ENCODE measurements at places on chromosomes 5 and 9.

- DNase-seq, result peak; percentile 86
Measured at GRCh38 chr5:89313804-89314588, 431.0 kb upstream of the MEF2C start.

DNA sequence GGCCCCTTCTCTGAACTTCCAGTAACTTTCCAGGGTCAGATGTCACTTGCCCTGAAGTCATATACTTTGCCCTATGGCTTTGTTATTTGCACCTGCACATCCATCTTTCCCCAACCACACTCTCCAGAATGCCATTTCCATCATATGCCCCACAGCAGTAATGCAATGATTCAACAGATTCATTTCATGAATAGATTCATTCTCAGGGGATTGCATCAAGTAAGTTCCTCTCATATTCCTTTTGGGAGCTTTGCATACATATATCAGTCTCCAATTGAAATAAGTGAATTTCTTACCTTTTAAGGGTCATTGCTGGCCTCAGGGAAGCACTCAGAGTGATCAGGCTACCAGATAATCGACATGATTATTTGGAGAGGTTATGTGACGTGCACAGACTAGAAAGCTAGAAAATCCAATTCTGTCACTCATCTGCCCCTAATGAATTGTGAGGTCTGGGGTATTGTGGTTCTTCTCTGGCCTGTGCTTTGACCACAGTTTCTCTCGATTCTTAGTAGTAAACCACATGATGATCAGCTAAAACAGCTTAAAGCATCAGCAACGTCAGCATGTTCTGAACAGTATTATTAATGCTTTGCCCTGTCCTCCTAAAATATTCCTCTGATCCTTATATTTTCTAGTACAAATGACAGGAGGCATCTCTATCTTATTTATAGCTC lies 179.9 kb downstream of the ATPSCKMT start:
- DNase-seq, result no peak

GRCh38 chr5:55694152-55694830 lies 17.8 kb downstream of the SLC38A9 start:
- DNase-seq, result peak; percentile 37

DNA sequence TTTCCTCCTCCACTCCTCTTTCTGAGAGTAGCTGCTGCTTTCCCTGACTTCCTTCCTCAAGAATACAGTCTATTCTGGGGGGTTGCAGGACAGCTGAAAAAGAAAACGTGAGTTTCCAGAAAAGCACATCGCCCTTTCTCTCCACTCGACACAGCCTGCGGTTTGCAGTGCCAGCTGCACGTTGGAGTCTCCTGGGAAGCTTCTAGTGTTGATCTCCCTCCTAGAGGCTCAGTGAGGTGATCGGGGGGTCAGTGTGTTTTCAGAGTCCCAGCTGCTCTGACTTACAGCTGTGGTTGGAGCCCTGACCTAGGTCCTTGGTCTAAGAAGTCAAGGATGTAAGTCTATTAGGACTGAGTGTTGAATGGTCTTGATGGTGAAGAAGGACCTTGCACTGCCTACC lies 25.0 kb upstream of the SUSD3 start:
- no peak for DNase-seq

DNA sequence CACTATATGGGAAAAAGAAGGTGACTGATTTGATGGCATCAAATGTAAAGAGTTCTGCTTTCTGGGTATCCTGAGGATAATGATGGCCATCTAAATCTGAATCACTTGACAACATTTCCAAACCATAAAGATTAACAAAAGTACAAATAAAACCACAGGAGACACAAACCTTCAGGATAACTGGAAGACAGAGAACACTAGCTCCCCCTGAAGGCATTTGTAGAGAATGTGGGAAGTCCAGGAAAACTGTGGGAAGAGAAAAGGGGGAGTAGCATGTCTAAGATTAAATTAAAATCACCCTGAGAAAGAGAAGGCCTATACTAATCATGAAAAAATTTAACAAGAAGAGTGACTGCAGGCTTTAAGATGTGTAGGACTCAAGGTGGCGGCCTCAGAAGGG lies 116.2 kb downstream of the PRELID2 start:
- peak; percentile 20 for DNase-seq

- DNase-seq, result no peak
Measured at GRCh38 chr5:14801792-14802191, 69.8 kb downstream of the ANKH start.

DNA sequence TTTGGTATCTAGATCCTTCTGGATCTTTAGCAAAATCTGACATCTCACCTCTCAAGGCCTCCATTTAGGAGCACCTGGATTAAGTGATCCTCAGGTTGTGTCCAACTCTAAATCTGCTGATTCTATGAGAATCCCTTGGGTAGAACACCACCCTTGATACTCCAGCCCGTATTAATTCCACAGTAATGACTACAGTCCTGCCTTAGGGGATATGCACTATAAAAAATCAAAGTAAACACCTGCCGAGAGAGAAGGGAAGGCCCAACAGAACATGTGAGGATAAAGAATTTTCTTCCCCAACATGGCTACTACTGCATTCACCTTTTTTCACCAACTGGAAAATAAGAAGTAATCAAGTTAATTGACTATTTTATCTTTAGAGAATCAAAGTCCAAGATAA lies 27.6 kb downstream of the DAP start:
- DNase-seq, result peak; percentile 7

DNA sequence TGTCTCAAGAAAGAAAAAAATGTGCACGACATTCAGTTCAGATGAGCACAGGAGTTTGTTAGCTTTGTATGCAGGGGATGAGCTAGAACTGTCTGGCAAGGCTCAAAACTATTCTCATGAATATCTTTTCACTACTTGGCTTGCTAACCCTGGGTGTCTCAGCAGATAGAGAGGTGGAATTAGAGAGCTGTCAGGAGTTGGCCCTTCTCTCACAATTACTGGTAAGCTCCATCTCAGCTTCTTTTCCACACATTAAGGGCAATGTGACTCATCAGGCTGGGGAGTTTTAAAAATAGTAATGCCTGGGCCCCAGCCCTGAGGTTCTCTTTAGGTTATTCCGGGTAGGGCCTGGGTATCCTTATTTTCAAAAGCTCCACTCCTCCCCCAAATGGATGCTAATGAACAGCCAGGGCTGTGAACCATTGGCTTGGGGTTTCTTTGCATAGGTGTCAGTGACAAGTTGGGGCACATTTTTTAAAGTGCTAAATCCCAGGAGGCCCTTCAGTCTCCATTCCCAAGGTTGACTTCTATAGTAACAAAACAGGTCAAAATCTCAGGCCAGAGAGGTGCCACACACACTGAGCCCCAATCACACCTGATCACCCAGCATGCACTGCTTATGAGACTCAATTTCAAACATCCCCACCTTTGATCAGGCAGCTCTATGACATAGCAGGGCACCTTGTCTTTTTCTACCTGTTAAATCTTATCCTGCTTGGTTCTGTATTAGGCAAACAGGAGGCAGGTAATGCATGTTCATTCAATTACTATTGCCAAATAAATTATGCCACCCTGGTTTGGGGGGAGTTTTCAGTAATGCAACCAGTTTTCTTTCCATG lies 239.7 kb upstream of the DAP start:
- no peak for DNase-seq

DNA sequence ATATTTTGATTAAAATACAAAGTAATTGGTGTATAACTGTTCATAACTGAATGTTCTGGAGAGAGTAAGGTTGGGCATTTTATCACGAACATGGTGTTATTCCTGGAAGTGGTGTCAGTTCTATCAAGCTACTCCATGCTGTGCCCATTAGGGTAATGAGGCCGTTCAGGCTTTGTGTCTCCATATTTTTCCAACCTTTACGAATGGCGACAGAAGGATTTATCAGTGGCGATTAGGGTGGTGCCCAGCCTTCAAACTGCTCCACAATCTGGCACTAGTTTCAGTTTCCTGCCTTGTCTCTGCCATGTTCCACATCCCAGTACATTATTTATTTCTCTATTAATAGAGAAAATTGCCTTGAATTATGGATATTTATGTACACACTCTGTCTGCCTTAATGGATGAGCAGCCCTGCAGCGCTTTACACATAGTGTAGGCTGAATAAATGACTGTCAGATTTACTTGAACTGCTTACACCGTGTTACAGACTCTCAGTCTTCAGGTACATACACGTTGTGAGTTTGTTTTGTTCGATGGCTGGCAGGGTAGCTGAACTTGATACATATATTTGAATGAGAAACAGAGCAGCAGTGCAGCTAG lies 23.9 kb upstream of the TMC1 start:
- DNase-seq, result no peak

DNA sequence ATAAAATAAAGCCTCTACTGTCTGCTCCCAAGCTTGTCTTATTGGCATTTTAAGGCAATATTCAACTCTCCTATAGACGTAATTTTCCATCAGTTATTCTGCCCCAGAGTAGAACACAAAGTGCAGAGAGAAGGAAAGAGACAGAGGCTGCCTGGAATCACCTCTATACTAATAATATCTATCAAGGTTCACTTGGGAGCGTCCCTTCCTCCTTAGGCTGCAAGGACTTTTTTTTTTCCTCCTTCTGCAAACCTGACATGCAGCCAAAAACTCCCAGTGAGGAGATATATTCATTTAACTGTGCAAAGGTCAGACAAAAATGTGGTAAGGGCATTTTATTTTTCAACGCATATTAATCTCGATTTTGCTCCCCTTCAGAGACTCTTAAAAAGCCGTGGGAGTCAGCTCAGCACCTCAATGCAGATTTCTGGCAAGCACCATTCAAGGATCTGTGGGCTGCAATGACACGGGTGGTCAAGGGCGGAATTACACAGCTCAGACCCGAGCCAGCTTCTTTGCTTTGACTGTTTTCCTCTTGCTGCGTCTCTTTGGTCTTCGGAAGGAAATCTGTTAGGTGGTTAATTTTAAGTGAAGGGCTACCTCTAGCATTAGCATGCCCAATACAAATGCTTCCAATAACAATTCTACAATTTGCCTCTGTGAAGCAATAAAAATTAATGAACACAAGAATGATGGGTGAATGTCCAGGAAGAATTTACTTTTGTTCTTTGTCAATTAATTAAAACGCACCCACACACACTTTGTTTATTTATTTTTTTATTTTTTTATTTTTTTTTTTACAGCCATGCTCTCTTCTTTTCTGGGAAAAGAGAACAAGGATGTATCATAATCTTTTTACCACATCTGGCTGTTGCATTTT lies 587.7 kb upstream of the GRAMD2B start:
- DNase-seq, result peak; percentile 38

DNA sequence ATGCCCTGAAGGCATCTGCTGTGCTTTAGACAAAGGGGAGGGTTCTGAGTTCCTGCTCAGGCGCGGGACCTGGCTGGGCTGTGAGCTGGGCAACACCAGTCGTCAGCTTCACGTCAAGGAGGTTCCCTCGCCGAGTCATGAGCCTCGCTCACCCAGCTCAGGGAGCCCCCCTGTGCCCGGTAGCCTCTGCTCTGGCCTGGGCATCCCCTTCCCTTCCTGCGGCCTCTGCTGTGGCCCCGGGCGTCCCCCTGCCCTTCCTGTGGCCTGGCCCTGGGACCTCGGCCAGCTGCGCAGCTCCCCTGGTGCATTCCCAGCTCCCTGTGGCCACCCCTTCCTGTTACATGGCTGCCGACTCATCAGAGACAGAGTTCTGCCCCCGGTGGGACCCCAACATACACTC lies 29.8 kb downstream of the TERT start:
- DNase-seq, result no peak

DNA sequence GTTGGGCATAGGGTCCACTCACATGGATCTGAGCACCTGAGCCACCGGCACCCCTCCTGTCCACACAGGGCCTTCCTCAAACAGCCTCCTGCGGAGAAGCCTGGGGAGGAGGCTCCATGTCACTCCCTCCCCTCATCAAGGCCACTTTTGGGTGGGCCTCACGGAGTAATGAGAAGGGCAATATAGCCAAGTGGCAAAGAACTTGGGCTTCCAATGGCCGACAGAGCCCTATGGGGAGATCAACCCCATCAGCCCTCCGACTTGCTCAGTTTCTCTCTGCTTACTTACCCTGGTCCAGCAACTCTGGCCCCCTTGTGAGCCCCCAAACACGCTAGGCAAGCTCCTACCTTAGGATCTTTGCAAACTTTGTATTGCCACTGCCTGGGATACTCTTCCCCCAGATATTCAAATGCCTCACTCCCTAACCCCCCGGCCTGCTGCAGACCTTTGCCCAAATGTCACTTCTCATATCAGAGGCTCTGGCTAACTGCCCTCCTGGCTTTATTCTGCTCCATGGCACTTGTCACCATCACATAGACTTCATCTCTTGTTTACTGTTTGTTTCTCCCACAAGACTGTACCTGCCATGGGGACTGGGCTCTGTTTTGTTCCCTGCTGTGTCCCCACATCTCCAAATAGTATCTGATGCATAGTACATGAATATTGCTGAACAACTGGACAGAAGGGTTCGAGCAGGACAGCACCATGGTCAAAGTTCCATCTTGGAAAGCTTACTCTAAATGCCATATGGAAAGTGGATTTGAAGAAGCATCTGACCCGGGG lies 220.8 kb downstream of the FSTL4 start:
- no peak for DNase-seq

- no peak for DNase-seq
Measured at GRCh38 chr9:19648672-19649071, 140.2 kb downstream of the SLC24A2 start.

DNA sequence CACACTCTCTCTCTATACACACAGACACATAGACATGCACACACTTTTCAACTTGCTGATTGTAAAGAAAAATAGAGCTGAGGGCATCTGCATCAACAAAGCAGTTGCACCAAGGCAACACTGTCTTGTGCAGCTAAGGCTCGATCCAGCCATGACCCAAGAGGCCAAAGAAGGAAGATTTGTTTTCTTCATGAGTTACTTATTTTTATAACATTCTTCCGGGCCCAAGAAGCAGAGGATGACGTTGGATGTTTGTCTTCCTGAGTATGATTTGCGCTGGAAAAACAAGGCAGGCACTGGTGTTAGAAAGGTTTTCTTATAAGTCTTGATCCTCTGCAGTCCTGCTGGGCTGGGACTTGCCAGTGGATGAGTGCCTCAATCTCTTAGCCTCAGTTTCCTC lies 344.1 kb downstream of the ADAMTS6 start:
- no peak for DNase-seq

DNA sequence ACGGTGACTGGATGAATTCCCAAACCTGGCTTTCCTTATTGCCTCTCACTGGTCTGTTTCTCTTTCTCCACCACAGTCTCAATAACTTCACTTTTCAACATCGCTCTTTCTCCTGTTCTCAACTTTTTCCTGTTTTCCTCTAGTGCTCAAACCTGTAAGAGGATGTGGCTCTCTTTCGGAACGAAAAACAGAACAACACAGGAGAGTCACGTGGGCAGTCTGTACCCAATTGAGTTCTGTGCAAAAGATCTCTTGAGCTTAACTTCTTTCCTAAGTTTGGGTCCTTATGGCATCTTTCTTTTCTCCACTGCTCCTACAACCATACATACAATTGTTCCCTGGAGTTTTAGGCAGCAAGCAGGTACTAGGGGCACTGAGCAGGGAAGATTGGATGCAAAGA lies 8.9 kb downstream of the HAVCR1 start:
- DNase-seq, result no peak

Measured in bronchial epithelial cell (primary cell).